Non-pigmented ciliary epithelial cell (primary cell): ENCODE measurements at places on chromosomes 2 and 18.

DNA sequence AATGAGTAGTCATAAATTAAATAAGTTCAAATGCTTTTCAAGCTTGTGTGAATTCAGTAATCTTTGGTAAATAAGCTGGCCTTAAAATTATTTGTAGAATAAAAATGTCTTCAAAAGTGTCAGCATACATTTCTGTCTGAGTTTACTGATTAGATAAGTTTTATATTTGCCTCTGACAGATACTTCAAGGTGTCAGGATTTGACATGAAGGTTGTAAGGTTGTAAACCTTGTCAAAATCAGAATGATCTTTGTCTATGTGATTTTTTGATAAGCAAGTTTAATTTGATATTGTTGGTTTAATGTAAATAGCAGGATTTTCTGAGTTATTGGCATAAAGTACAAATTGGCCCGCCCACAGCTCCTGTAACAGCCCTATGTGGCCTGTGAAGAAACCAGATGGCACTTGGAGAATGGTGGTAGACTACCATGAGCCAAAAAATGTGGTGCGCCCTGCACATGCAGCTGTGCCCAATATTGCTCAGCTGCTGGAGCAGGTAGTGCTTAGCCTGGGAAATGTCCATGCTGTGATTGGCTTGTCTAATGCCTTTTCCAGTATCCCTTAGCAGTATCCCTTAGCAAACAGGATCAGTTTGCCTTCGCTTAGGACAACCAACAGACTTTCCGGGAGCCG lies 188.0 kb upstream of the SPHKAP start:
- DNase-seq = no peak

DNA sequence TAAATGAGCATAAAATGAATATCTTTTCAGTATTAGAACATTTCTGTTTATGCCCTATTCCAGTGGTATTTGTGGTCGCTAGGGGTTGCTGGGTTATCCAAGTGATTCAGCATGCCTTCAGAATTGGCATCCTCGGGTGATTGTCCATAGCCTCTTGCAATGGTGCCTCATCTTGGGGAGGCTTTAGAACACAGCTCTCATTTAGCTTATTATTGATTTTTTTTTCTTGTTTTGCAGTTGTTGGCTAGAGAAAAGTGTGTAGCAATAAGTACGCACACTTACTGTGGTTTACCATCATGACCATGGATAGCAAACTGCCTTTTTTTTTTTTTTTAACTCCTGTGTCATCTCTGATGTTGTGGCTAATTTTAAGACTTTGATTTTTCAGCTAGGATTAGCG lies 33.6 kb downstream of the PLEKHA3 start:
- no peak for DNase-seq

GRCh38 chr2:70367722-70368323 lies 66.0 kb upstream of the FAM136A start:
- no peak for DNase-seq

GRCh38 chr2:136373029-136373428 lies 255.1 kb upstream of the CXCR4 start:
- DNase-seq = no peak

DNA sequence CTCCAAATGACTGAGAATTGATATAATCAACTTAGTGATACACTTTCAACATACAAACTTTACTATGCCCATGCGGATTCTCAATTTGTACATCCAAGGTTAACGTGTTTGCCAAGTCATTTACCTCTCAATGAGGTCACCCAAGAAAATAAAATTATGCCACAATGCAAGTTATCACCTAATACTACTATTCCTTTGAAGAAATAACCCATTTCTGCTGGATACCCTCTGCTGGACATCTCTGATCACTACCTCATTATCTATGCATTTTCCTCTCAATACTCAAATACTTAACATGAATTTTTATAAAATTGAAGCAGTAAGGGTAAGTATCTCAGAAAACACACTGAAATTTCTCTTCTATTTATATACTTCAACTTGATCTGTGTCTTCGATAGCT lies 12.7 kb downstream of the HNRNPLL start:
- no peak for DNase-seq

GRCh38 chr18:59742325-59743111 lies 45.3 kb upstream of the CCBE1 start:
- no peak for DNase-seq

DNA sequence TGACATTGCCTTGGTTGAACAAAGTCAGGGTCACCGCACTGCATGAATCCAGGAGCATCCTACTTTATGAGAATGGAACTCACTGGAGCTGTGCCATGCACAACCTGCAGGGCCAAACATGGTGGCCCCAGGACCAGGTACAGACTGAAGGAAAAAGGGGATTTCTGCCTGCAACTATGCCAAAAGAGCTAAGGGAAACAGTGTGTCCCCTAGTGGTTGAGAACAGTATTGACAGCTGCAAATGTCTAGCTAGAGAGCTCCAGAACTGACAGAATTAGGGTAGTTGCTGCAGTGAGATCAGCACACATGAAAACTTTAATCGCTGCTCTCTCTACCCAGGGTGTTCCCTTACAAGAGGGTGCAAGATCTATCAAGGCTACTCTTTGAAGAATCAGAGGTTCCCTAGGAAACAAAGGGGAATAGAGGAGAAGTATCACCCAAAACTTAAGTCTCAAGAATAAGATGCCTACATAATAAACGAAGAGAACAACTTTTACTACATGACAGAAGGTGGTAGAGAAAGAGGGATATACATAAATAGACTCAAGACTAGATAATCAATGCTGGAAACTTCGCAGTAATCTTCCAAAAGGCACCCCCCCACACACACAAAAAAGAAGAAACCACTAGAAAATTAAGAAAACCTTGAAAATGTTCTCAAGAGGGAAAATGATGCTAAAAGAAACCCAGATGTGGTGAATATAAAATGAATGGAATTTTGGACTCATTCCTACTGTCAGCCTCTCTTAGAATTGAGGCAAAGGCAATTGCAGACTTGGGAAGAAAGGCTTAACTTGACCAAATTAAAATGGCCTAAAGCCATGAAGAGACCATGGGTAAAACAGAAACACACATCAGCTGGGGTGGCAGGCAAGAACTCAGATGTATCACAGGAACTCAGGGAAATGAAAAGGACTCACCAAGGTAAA lies 43.6 kb upstream of the IHH start:
- DNase-seq = no peak

DNA sequence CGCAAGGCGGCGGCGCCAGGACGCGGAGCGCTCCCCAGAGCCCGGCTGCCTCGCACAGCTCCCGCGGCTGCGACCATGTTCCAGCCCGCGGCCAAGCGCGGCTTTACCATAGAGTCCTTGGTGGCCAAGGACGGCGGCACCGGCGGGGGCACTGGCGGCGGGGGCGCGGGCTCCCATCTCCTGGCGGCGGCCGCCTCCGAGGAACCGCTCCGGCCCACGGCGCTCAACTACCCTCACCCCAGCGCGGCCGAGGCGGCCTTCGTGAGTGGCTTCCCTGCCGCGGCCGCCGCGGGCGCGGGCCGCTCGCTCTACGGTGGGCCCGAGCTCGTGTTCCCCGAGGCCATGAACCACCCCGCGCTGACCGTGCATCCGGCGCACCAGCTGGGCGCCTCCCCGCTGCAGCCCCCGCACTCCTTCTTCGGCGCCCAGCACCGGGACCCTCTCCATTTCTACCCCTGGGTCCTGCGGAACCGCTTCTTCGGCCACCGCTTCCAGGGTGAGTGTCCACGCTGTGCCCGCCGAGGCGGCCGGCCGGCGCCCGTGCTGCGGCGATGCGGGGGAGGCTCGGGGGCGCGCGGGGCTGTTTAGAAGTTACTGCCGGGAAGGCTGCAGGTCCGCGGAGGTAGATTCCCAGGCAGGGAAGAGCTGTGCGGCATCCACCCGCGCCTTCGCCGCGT lies 696 bp downstream of the EMX1 start:
- DNase-seq = no peak
